Endothelial cell (in vitro differentiated cells): ENCODE measurements at places on chromosomes 13 and 19.

- H3K27me3 ChIP-seq = no peaks in the 10 kb centered on the region
- H3K27ac ChIP-seq = no peak overlapping the region
- peaks cover under 1% of the 10 kb centered on the region for H3K4me1 ChIP-seq
- DNase-seq = no peak
Observed at GRCh38 chr13:69857183-69857821, 250.3 kb upstream of the ATXN8OS start.

DNA sequence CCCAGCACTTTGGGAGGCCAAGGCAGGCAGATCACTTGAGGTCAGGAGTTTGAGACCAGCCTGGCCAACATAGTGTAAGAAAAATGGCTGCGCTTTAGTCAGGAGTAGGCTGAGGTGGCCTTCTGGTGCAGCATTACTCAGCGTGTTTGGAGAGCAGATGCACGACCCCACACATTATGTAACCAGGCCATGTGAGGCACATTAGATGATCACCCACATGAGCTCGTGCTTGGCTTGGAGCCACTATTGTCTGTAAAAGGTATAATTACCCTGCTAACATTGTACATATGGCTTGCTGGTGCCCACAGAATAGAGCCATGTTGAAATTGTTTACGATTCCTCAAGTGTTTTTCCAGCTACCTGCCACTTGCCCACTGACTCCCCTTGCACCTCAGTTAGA is 24.0 kb upstream of the SCEL start:
- no peak overlapping the region for H3K27ac ChIP-seq
- no peak overlapping the region for H3K4me3 ChIP-seq
- no peaks in the 10 kb centered on the region for H3K4me1 ChIP-seq
- no peaks in the 10 kb centered on the region for H3K36me3 ChIP-seq
- no peaks in the 10 kb centered on the region for H3K27me3 ChIP-seq

DNA sequence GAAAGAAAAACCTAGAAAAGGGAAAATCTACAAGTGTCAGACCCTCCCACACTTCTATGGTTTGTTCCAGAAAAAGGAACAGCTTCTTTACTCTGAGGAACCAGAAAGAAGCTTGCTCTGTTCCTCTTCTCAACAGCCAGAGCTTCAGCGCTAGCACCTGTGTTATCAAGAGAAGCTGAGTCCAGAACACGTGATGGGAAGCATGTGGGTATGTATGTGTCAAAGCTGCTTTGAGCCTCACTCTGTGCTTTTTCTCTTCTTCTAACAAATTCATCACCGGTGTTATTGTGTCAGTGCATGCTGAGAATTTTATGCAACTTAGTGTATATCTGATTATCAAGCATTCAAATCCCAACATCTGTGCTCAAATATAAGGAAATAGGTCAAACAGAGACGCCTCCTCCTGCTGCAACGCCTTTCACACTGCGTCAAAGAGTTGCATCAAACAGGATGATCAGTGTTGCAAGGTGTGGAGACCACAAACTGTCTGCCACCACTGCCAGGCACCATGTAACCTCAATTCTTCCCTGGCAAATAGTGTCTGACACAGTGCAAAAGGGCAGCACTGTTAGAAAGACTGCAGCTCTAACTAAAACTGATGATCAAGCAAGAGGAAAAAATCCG is 83.9 kb downstream of the LRRC63 start:
- H3K27ac ChIP-seq = no peak overlapping the region
- H3K4me1 ChIP-seq = peaks cover 9% of the 10 kb centered on the region
- H3K4me3 ChIP-seq = no peak overlapping the region
- no peaks in the 10 kb centered on the region for H3K36me3 ChIP-seq
- no peaks in the 10 kb centered on the region for H3K27me3 ChIP-seq

GRCh38 chr19:40217934-40218890 is at the start of gene TTC9B:
Gene TTC9B, minus strand, starts transcription at chr19:40218384. Its CDS starts 3 bp downstream, at chr19:40218381.
- peaks cover 5% of the 10 kb centered on the region for H3K4me1 ChIP-seq
- no peak within 1 kb of the TSS for H3K4me3 ChIP-seq
- peak within 1 kb of the TSS; percentile 80 for H3K27ac ChIP-seq

DNA sequence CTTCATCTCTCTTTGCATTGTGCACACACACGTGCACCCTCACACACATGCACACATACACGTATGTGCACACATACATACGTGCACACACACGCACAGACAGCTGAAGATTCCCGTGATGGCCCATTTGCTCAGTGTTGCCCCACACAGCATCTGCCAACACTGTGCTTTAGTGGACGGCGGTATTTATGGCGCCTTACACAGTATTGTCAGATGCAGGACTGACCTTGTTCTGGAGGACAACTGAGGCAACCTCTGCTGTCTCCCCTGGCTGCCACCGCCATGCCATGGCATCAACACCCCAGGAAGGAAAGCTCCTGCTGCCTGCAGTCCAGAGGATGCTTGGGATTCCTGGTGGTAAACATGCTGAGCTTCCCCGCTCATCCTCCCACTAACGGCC is 316.4 kb downstream of the TEX29 start:
- no peaks in the 10 kb centered on the region for H3K4me1 ChIP-seq
- H3K27me3 ChIP-seq = peaks cover 3% of the 10 kb centered on the region
- no peak for DNase-seq

DNA sequence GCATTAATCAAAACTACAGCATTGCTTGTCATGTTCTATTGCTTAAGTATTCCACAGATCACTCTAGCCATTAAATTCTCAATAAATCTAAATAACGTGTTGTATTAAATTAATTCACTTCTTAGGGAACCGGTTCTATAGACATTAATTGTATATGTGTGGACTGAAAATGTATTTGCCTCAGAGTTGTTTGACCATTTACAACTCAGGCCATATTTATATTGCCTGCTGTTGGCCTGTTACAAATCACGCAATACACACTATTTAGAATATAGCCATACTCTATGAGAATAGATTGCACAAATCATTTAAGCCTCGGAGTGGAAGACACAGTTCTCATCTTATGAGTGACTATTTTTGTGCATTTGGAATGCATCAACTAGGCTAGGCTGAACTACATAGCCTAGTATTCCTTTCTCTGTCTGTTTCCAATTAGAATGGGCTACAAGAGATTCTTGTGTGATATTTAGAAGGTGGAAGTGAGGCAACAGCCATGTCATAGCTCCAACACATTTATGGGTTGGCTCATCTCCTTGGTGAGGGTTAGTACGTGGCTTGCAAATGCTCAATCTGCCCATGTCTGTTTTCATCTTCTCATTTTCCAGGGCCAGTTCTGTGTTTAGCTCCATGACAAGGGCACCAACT is 1116.1 kb downstream of the PCDH9 start:
- H3K27ac ChIP-seq = no peak overlapping the region
- H3K4me1 ChIP-seq = no peaks in the 10 kb centered on the region
- DNase-seq = no peak
- no peak overlapping the region for H3K4me3 ChIP-seq
- H3K36me3 ChIP-seq = no peaks in the 10 kb centered on the region

DNA sequence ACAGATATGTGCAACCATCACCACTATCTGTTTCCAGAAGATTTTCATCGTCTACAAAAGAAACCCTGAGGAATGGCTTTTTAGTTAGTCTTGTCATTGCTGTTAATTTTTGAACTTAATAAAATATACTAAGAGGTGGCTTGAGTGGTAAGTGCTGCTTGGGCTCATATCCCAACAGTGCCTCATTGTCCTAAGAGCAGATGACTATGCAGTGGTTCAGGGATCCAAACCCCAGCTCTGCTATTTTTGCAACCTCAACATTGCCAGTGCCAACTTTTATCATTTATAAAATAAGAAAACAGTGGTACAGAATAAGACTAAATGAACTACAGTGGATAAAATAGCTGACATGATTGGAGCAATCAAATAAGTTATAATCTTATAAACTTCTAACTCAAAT is 123.2 kb upstream of the SLC7A1 start:
- H3K36me3 ChIP-seq = no peaks in the 10 kb centered on the region
- DNase-seq = no peak
- H3K4me1 ChIP-seq = no peaks in the 10 kb centered on the region
- H3K4me3 ChIP-seq = no peak overlapping the region
- H3K27ac ChIP-seq = no peak overlapping the region
- no peaks in the 10 kb centered on the region for H3K27me3 ChIP-seq

DNA sequence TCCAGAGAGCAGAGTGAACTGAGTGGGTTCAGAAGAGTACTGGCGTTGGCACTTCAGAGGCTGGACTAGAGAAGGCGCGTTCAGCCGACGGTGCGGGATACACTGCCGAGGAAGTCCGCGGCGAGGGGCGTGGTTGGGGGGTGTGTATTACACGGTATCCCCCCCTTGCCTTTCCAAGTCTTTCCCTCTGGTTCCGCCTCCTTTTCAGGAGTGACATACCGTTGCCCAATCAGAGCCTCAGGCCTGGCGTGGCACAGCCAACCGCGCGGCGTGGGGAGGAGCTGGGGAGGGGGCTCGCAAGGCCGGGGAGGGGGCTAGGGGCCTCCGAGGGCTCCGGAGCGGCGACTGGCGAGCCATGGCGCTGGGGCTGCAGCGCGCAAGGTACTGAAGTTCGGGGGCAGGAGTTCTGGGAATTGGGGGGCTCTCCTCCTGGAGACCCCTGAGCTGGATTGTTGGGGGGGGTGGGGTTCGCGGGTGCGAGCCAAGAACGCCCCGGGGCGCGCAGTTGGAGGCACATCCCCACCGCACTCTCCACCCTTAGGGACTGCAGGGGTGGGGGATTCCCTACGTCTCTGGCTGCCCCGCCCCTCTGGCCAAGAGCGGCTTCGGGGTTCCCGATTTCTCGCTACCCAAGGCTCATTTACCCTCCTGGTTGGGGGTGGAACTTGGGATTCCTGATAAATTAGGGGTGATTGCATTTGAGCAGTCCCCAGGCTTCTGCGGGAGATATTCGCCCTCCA is at the start of gene HIF3A:
TSS of gene HIF3A (plus strand) at position 321 of the 740 bp plus-strand sequence. CDS start at position 356, 35 bp downstream.
- H3K27ac ChIP-seq = no peak within 1 kb of the TSS
- peak; percentile 90 for DNase-seq
- H3K36me3 ChIP-seq = no peaks in the 10 kb centered on the region
- H3K4me3 ChIP-seq = peak within 1 kb of the TSS; percentile 92

DNA sequence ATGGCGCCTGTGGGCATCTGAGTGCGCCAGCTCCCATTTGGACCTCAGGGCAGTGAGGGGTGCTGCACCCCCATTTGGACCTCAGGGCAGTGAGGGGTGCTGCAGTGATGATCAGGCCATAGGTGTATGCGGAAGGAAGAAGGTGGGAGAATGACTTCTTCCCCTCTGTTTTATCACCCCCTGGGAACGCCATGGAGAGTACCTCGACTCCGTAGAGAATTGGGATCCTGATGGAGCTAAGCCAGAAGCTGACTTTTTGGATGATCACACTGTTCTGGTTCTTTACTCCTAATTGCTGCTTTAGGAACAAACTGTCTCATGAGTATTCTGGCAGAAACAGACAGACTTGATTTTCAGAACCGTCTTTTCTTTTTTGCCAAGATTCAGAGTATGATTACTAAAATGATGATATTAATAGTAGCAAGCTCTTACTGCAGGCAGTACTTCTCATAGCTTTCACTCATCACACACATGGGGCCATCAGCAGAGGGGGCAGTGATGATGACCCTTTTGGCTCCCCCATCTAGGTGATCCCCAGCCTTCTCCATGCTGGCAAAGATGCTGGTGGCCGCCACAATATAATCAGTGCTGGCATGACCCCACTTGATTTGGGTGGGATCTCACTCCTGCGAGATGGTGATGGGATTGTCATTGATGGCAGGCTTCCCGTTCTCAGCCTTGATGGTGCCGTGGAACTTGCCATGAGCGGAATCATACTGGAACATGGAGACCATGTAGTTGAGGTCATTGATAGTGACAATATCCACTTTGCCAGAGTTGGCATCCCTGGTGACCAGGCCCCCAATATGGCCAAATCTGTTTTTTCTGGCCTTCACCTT is 10.3 kb upstream of the UBAC2 start:
- no peak overlapping the region for H3K27ac ChIP-seq
- peaks cover 1% of the 10 kb centered on the region for H3K27me3 ChIP-seq
- DNase-seq = no peak
- H3K4me1 ChIP-seq = no peaks in the 10 kb centered on the region
- no peak overlapping the region for H3K4me3 ChIP-seq

- H3K4me3 ChIP-seq = no peak overlapping the region
- H3K4me1 ChIP-seq = no peaks in the 10 kb centered on the region
- DNase-seq = no peak
- H3K27ac ChIP-seq = no peak overlapping the region
- H3K27me3 ChIP-seq = peaks cover 7% of the 10 kb centered on the region
Observed at GRCh38 chr13:64078025-64078424, 2662.4 kb upstream of the PCDH20 start.

DNA sequence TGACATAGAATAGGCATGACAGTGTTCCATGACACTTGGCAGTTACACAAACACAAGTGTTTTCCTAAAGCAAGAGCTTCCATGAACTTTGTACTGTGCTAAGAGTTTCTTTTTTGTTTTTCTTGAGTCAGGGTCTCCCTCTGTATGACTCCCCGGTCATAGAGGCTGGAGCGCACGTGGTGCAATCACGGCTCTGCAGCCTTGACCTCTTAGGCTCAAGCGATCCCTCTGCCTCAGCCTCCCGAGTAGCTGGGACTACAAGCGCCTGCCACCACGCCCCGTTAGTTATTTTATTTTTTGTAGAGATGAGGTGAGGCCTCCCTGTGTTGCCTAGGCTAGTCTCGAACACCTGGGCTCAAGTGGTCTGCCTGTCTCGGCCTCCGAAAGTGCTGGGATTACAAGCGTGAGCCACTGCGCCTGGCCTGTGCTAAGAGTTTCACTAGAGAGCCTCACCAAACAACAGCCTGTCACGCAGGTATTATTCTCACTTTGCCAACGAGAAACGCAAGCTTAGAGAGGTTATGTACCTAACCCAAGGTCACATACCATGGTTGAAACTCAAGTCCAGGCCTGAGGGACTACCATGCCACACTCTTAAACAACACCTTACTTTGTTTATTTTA is 355.9 kb downstream of the KLF12 start:
- no peak for DNase-seq
- H3K4me3 ChIP-seq = no peak overlapping the region
- no peaks in the 10 kb centered on the region for H3K4me1 ChIP-seq
- H3K36me3 ChIP-seq = peaks cover 3% of the 10 kb centered on the region
- H3K27me3 ChIP-seq = peaks cover 3% of the 10 kb centered on the region
- no peak overlapping the region for H3K27ac ChIP-seq

GRCh38 chr13:58946274-58946673 is 1217.5 kb downstream of the DIAPH3 start:
- H3K4me3 ChIP-seq = no peak overlapping the region
- DNase-seq = no peak
- no peaks in the 10 kb centered on the region for H3K27me3 ChIP-seq
- H3K36me3 ChIP-seq = peaks cover 10% of the 10 kb centered on the region
- H3K27ac ChIP-seq = no peak overlapping the region

- H3K27me3 ChIP-seq = peaks cover 5% of the 10 kb centered on the region
- H3K4me1 ChIP-seq = peaks cover 8% of the 10 kb centered on the region
- no peak for DNase-seq
- peak overlapping the region; percentile 7 for H3K27ac ChIP-seq
- H3K4me3 ChIP-seq = peak overlapping the region; percentile 85
- peaks cover 14% of the 10 kb centered on the region for H3K36me3 ChIP-seq
Observed at GRCh38 chr19:40365010-40365409, 16.5 kb downstream of the PLD3 start.
